ENCODE measurements at places on chromosomes 3 and 15.

GRCh38 chr3:52527732-52528585 lies 5.7 kb downstream of the NT5DC2 start:
- DNase-seq, result no peak

DNA sequence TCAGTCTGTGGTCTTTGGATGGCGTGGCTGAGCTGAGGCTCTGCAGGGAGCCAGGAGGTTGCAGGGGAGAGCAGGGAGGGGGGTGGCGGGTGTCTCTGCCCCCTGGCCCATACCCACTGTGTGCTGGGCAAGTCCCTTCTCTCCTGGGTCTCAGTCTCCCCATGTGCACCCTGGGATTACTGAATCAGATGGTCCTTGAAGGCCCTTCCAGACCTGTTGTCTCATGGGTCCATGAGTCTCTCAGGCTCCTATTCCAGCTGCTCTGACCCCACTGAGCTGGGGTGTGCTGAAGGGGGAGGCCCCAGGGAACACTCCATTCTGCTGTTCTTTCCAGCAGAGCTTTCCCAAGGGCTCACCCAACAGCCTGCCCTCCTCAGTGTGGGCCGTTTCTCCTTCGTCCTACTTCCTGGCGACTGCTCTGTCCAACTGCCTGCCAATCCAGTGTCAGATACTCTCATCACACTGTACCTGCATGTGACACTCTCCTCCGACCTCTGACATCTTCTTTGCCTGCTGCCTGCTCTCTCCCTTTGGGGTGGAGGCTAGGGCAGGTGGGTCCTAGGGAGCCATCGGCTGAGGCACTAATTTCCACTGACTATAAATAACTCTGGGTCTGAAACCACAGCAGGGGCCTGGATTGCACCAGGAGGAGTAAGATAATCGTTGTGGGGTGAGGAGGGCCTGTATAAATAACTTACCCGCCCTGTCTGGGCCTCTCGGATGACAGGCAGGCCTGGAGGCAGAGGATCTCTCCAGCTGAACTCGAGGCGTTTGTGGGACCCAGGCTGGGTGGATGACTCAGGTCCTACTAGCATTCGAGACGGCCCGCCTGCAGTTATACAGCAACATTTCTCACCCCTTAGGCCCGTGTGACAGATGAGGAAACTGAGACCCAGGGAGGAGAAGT lies 67.1 kb downstream of the ATP2B2 start:
- no peak for DNase-seq

- DNase-seq, result no peak
Measured at GRCh38 chr15:31831596-31831995, 198.7 kb upstream of the CHRNA7 start.

DNA sequence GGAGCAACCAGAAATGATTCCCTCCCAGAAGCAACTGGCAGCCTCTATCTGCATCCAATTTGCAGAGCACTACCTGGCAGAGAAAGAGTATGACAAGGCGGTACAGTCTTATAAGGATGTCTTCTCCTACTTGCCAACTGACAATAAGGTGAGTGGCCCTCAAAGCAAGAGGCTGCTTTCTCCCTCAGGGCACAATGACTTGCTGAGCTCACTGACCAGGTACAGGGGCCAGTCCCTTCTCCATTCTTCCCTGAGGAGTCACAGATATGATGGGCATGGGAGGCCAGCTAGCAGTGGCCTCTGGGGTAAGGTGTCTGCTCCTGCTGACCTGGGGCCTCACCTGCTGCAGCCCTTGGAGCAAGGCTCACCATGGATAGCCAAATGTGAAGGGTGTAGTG lies 20.3 kb downstream of the CSRNP1 start:
- DNase-seq, result no peak

DNA sequence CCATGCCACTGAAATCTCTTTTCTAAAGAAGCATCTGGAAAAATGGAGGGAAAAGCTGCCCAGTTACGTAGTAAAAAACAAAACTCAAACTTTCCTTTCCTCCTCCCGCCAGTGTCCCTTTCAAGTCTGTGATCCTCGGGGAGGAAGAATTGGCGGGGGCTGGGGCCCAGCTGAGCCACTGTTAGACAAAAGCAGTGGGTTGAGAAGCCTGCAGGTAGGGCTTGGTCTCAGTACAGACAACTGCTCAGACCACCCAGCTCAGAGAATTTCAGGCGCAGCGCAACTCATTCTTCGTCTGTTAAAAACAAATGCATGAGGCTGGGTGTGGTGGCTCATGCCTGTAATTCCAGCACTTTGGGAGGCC lies 117.1 kb downstream of the MYLK start:
- DNase-seq, result no peak

- no peak for DNase-seq
Measured at GRCh38 chr15:31360843-31361763, 34.5 kb downstream of the KLF13 start.

DNA sequence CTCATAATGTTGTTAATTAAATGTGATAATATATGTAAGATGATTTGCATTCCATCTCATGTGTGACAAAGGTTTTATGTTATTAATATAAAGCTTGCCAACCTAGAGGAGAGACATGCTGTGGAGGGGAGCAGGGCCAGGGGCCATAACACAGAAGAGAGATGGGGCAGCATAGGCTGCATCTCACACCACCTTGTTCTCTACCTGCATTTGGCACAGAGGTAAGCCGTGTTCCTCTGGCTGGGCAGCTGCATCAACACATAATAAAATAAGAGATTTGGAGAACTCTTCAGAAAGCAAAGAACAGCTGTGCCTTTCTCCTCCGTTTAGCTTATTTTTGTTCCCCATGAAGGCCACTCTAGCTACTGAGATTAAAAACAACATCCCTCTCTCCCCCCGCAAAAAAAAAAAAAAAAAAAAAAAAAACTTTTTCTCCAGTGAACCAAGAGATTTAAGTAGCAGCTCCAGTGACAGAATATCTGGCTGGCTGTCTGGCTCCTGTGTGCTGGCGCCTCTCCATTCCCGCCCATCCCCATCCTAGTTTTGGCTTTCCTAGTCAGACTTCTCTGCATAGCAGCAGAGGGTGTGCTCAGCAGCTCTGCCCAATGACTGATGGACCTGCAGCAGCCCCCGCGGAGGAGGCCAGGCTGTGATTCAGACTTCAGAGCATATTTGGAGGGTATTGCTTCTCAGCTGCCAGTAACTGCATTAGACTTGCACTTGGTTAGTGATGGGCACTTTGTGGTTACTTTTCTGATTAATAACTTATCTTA lies 52.2 kb upstream of the STXBP5L start:
- no peak for DNase-seq

All from cortex of kidney (tissue), 1 donor.